ENCODE measurements at places on chromosomes 7 and 10. TPM values are rescaled to one million over a fixed set of nuclear protein-coding genes. Genes with fewer than 3 reads are reported as not detected.

The WASHC2C gene
- total RNA-seq = 34.2 TPM

The TMEM270 gene
- total RNA-seq = not detected

The SRRM3 gene
- 0.12 TPM for total RNA-seq

The FRMPD2 gene
- total RNA-seq = not detected

The LOXL4 gene
- not detected for total RNA-seq

The MOSPD3 gene
- total RNA-seq = 13.4 TPM

The PITRM1 gene
- total RNA-seq = 76.7 TPM

The GTPBP10 gene
- total RNA-seq = 47.6 TPM

Data from activated T-cell treated with anti-CD3 and anti-CD28 coated beads, Interleukin-2, amount 50 U/mL, for 72 hours (primary cell).